ENCODE measurements at places on chromosomes 3 and 15. TPM values are rescaled to one million over a fixed set of nuclear protein-coding genes. Genes with fewer than 3 reads are reported as not detected.

IQCF5 gene
- total RNA-seq = not detected

RTP1 gene
- total RNA-seq = not detected

TMEM158 gene
- 17.7 TPM for total RNA-seq

LYZL4 gene
- not detected for total RNA-seq

ISY1 gene
- 21.8 TPM for total RNA-seq

CHRM5 gene
- not detected for total RNA-seq

PRR20G gene
- not detected for total RNA-seq

CPEB1 gene
- total RNA-seq = 14.1 TPM

CEP152 gene
- 5.0 TPM for total RNA-seq

OXSR1 gene
- 51.3 TPM for total RNA-seq

DGKG gene
- 1.2 TPM for total RNA-seq

NOX5 gene
- 0.39 TPM for total RNA-seq

SELENOS gene
- total RNA-seq = 60.5 TPM

RPS27L gene
- 254 TPM for total RNA-seq

NAALADL2 gene
- 13.9 TPM for total RNA-seq

GOLGA8F gene
- not detected for total RNA-seq

SLC33A1 gene
- total RNA-seq = 41.0 TPM

HACD3 gene
- total RNA-seq = 94.8 TPM

PIGZ gene
- total RNA-seq = 3.4 TPM

GOLGA6L7 gene
- total RNA-seq = not detected

ZNF80 gene
- total RNA-seq = not detected

INO80 gene
- 24.1 TPM for total RNA-seq

CCR8 gene
- not detected for total RNA-seq

AGBL1 gene
- total RNA-seq = not detected

PLCL2 gene
- 8.5 TPM for total RNA-seq
